Esophagus muscularis mucosa (tissue), 4 donors: ENCODE measurements at places on chromosomes 2 and 18. TPM values are rescaled to one million over a fixed set of nuclear protein-coding genes. Genes with fewer than 3 reads are reported as not detected.

GRCh38 chr18:28175930-28176697 is 816 bp downstream of the CDH2 start:
- peak; percentile 86 for DNase-seq

The ABHD1 gene
- not detected for total RNA-seq

DNA sequence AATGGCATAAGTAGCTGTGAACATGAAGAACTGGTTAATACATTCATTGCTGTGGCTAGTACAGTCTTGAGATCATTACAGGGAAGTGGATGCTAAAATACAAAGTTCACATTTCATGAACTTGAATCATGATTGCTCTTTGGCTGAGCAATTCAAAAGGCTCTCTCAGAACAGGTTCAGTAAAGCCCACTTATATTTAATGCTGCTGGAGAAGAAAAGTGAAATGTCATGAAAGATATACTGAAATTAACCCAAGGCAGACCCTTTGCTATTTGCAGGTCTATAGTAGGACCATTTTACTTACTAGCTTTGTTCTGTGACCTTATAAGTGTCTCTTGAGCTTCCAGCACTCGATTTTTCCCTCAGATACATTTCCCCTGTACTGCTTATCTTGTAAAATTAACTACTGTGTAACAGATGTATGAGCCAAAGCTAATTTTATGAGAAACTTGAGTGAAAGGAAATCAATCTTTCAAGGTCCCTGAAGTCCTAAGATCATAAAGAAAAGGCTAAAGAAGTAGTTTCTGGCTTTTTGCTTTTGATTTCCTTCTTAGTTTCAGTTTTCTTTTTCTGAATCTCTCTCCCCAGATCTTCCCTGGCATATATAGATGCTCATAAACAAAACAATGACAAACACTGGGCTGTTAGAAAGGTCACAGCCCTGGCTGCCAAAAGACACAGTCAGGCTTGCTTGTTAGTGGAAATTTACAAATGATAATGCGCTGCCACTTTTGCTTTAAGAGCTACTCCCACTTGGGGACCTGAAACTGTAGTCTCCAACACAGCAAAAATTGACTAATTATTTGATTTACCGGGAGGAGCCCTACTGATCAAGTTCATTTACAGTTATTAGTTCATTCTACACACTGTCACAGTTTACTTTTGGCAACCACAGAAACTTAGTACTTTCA is 132.7 kb upstream of the XPO1 start:
- peak; percentile 70 for DNase-seq

The FAM237A gene
- total RNA-seq, result not detected

GRCh38 chr2:191127235-191127634 is 23.6 kb downstream of the STAT4 start:
- no peak for DNase-seq

DNA sequence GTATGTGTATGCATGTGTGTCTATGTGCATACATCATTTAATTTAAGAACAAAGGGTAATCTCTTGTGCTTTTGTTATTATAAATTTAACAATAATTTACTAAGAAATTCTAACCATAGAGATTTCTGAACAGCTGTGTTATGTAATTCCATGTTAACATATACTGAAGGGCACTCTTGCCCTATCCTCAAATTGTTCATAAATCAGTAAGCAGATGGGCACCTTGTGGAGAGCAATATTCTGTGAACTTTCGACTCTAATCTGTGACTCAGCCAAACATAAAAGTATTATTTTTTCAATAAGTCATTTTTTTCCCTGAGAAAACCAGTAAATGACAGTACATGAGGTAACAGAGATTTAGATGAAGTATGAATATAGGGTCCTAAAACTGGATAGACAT is 938.3 kb upstream of the CRIM1 start:
- no peak for DNase-seq

GRCh38 chr2:173860082-173860481 is 105.1 kb downstream of the SP3 start:
- no peak for DNase-seq

The ERBB4 gene
- under 0.01 TPM for total RNA-seq

- DNase-seq, result no peak
Measured at GRCh38 chr18:70289351-70290312, 787 bp downstream of the SOCS6 start.

DNA sequence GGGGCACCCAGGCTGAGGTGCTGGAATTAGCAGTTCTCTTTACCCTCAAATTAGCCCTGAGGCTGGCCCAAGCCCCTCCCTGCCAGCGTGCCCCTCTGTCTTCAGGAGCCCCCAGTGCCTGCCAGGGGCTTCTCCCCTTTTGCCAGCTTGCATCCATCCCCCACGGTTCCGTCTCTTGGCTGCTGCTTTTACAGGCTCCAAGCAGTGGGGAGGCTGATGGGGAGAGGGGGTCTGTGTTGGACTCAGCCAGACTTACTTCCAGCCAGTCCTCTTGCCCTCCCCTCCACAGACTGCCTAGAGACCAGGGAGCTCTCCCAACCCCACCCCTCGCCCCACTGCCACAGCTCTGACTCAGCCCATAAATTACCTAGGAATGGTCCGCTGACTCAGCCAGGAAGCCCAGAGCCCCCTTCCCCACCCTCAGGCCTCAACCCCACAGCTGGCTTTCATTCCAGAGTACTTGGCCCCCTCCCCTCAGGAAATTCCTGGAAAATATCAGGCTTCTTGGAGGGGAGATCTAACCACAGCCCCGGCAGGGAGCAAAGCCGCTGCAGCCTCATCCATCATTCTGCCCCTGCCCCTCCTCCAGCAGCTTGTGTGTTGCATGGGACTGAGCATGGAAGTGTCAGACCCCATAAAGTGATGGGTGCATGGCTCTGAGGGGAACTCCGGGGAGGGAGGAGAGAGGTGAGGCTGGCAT is 184.6 kb downstream of the ZFP36L2 start:
- DNase-seq, result no peak

GRCh38 chr2:233419602-233420391 is 65.5 kb downstream of the DGKD start:
- no peak for DNase-seq

GRCh38 chr18:73793386-73793785 is 354.2 kb downstream of the FBXO15 start:
- no peak for DNase-seq

The CPO gene
- total RNA-seq, result 0.32 TPM

The SP140 gene
- 2.5 TPM for total RNA-seq

GRCh38 chr2:70671092-70671675 is 96.8 kb downstream of the ADD2 start:
- DNase-seq, result no peak

GRCh38 chr2:241199897-241200821 is 11.7 kb downstream of the ANO7 start:
- no peak for DNase-seq

The VAMP5 gene
- 35.6 TPM for total RNA-seq

DNA sequence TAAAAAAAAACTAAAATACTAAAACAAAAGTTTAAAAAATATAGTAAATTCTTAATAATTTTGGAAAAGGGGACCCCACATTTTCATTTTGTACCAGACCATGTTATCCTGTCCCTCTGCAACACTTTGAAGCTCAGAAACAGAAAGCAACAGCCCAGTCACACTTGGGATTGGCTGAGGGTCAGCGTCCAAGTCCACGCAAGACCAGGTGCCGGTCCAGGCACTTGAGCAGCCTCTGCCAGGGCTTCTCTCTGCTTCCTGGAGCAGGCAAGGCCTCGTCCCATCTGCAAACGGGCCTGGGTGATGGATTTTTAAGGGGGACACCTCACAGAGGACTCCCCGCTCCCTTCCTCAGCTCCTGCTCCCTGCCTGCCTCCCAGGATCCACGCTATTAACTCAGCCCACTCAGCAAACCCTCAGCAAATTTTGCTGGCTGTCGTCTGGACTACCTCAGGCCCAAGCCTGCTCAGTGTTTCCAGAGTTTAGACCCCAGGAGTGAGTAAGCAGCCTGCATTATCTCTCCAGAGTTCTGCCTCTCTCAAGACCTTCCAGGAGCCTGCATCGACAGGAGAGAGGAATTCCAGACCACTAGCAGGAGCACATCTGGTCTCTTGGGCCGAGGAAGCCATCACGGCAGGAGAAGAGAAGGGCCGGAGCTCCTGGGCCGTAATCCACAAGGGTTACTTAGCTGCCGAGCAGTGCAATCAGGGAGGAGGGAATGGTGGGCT is 88.7 kb upstream of the STPG4 start:
- no peak for DNase-seq

DNA sequence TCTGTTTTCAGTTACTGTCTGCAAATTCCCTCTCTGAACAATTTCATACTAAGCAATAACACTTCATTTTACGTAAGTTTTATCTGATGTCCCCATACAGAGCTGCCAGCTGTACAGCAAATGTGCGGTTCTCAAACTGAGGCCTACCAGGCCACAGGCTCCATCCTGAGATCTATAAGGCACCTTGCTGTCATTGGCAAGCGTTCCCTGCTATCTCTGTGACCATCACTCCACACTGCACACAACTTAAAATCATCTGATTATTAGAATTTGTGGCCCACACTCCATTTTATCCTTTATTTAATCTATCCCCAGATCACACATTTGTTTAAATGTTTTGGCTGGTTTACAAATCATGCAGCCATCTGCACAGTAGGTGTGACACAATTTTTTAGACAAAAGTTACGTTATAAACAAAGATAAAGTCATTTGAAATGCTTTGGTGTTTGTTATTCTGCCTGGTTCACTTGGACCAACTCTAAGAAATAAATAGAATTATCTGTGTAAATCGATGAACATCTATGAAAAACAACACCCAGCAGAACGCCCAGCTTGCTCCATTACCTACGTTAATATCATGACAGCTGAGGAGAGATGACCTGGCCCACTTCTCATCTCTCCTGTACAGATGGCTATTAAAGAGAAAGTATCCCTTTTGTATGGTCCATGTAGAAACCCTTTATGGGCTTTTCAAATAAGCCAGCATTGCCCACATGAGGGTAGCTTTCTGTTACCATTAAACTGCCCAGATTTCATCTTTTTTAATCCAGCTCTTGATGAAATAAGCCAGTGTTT is 162.4 kb downstream of the ZNF521 start:
- no peak for DNase-seq

GRCh38 chr2:11598228-11598731 is 64.4 kb downstream of the GREB1 start:
- DNase-seq, result no peak

GRCh38 chr2:222673883-222674282 is 2.4 kb downstream of the MOGAT1 start:
- DNase-seq, result no peak

The TTN gene
- total RNA-seq, result 8.3 TPM

GRCh38 chr18:11861583-11862288 is 10.5 kb downstream of the CHMP1B start:
- no peak for DNase-seq

DNA sequence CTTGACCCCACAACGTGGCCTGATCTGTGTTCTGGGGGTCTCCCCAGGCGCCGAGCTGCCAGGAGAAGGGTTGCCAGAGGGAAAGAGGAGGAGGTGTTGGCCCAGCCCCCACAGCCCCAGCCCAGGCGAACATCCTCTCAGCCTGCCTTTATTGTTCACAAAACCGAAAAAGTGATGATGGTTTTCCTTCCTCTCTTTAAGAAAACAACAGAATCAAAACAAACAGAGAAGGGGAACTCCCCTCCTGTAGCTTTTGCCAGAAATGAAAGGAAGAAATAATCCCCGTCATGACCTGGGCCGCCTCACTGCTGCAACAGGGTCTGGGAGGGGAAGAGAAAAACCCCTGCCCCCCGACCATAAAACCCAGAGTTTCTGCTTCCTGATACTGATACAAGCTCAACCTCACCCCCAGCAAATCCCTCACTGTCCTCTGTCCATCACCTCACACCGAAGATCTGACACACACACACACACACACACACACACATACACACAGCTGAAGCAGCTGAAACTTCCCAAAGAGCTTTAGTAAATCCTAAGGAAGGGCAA is 52.0 kb downstream of the ZFP36L2 start:
- DNase-seq, result no peak

DNA sequence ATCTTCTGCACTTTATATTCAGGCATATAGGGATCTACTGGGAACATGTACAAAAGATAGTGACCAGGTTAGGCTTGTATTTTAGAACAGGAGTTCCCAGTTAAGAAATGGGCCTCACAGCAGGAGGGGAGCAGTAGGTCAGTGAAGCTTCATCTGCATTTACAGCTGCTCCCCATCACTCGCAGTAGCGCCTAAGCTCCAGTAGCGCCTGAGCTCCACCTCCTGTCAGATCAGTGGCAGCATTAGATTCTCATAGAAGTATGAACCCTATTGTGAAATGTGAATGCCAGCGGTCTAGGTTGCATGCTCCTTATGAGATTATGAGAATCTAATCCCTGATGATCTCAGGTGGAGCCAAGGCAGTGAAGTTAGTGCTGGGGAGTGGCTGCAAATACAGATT is 224.4 kb upstream of the CYRIA start:
- no peak for DNase-seq

- no peak for DNase-seq
Measured at GRCh38 chr18:58639237-58639636, 10.3 kb upstream of the ALPK2 start.

DNA sequence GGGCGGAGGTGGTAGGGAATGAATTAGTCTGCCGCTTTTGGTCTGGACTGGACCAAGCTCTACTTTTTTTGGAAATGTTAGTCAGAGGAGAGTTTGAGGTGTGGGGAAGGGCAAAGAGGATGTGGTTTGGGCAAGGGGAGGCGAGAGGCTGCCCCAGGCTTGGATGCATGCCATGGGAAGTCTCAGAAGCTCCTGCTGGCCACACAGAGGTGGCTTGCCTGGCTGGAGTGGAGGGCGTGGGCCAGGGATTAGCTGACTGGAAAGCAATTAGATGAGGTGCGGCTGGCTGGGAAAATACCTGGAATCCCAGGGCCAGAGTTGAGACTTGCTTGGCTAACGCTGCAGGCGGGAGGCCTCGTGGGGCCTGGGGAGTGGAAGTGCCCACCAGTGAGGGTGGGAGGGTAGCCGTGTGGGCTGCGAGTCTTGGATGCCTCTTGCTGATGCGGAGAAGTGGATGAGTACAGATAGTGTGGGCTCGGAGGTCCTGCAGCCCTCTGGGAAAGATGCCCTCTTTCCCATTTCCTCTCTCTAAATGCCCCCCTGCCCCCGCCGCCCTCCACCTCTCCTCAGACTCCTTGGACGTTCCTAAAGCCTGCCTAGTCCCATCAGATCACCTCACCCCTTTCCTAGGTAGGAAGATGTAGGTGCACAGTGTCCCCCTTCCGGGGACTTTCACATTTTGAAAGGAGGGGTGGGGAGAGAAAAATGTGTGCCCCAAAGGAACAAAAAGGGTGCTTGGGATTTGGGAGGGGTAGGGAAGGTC is 117.6 kb downstream of the SMAD7 start:
- DNase-seq, result no peak

- DNase-seq, result peak; percentile 47
Measured at GRCh38 chr2:199775267-199775666, 75.7 kb downstream of the FTCDNL1 start.
